ENCODE measurements at places on chromosomes 3 and 15.

- DNase-seq, result no peak
Observed at GRCh38 chr15:68341760-68342725, 64.5 kb downstream of the FEM1B start.

GRCh38 chr3:102085431-102086176 lies 236.3 kb downstream of the NFKBIZ start:
- no peak for DNase-seq

DNA sequence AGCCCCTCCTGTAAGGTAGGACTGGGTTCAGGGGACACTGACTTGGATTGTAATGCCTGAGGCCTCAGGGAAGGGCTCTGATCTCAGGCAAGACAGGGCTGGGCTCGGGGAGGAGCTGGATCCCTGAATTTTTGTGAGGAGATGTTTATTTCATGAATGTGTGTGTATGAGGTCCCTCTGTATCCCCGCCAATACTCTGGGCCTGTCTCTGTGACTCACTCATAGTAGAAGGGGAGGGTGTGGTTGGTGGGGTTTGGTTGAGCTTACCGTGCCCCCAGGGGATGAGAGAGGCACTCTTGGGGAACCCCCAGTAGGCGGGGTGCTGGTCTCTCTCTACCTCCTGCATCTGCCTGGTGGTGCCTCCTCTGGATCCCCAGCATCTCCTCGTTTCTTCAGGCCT lies 28.1 kb downstream of the RPSA start:
- no peak for DNase-seq

GRCh38 chr3:170128259-170128976 lies 53.1 kb downstream of the PHC3 start:
- no peak for DNase-seq

DNA sequence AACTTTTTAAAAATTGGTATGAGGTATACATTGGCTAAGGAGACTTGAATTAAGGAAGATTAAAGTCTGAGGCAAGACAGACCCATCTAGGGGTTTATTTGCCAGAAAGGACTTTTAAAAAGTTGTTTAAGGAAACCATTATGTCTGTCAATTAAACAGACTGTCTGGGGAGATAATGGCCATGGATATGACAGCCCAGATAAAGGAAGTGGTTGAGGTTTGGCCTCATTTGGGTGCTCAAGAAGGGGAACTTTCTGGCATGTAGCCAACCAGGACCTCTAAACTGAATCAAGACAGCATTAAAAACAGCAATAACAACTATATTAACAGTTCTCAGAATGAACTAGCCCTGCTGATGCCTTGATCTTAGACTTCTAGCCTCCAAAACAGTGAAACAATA lies 9.9 kb upstream of the CD200R1L start:
- no peak for DNase-seq

DNA sequence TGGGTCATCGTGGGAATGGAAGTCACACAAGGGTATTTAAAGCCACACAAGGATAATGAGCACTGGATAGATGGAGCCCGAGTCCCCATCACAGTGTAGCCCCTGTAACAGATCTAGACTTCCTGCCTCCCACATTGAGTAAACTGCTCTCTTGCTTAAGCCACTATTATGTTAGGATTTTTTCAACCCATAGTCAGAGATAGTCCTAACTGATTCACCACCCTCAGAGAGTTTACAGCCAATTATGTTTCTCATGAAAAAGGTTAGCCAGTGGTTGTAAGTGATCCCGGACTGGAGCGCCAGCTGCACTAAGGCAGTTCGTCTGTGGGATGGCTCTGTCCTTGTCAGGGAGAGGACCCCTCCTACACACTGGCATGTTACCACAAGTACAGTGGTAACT lies 77.0 kb downstream of the KLF13 start:
- DNase-seq, result no peak

- DNase-seq, result no peak
Observed at GRCh38 chr3:117665296-117665695, 955.7 kb downstream of the TUSC7 start.

GRCh38 chr3:29335438-29335837 lies 54.6 kb downstream of the RBMS3 start:
- peak; percentile 95 for DNase-seq

DNA sequence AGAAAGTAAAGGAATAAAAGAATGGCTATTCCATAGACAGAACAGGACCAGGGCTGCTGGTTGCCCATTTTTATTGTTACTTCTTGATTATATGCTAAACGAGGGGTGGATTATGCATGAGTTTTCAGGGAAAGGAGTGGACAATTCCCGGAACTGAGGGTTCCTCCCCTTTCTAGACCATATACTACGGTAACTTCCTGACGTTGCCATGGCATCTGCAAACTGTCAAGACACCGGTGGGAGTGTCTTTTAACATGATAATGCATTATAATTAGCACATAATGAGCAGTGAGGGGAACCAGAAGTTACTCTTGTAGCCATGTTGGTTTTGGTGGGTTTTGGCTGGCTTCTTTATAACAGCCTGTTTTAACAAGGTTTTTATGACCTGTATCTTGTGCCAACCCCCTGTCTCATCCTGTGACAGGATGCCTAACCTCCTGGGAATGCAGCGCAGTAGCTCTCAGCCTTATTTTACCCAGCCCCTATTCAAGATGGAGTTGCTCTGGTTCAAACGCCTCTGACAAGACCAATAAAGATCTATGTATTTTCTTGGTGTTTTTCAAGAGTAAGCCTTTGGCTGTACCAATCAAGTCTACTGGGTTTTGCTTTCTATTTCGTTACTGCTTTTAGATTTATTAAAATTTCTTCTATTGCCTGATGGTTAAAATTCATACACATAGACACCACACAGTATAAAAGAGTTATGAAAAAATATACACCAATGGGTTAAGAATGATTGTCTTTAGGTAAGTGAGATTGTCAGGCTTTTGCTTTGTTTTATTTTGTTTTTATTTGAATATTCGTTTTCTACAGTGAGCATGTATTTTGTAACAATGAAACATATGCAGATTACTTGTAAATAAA lies 37.4 kb upstream of the CTDSPL start:
- DNase-seq, result no peak
